ENCODE measurements at places on chromosomes 5 and 9.

DNA sequence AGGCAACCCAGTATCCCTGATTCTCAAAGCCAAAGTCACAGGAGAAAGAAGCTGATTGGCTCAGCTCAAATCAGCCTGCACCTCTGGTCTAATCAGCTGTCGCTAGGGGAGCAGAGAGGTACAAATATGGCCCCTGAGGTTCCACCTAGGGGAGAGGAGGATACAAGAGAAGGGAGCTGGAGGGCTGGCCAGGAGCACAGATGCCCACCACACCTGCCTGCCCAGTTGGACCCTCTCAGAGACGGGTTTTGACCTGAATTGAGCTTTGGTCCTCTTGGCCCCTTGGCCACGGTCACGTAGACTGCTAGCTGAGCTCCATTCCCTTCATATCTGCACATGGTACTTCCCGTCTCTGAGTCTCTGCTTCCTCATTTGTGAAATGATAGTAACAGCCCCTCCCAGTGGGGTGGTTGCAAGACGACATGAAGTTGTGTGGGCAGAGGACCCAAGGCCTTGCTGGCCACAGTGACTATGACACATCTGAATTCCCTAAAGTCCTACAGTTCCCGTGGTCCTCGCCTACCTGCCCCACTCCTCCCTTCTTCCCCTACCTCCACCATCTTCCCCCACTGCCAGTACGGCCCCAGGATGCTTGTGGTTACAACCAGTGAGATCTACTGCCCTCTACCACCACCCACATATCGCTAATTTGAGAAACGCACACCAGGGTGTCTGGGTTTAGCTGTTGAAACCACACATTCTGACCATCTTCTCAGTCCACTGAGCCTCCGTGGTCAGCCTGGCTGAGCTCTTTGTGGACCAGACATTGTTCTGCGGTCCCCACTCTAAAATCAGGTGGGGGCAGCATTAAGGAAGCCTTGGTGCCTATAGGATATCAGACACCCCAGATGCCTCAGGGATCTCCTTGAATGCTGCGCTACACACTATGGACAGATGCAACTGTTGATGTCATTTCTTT lies 60.3 kb upstream of the NEK6 start:
- DNase-seq, result no peak

- no peak for DNase-seq
Measured at GRCh38 chr5:158265931-158266700, 407.2 kb upstream of the CLINT1 start.

DNA sequence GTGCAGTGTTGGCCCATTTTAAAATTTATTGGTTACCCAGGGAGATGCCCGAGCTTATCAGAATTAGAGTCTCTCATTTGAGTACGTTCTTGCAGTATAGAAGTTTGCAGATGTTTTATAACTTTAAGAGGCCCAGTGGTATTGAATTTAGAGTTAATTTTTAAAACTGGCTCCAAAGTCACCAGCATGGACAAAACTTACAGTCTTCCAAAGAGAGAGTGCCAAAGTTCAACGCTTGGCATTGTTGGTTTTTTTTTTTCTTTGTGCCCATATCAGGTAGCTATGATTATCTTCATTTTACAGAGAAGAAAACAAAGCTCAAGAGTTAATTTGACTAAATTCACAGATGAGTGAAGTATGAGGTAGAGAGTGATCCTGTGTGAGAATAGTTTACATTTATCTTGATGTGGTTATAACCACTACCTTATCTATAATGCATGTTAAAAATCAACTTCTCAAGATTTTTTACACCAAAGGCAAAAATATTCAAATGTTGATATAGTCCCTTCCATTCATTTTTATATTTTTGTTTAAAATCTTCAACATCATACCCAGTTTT lies 273.7 kb upstream of the DMRT1 start:
- no peak for DNase-seq

DNA sequence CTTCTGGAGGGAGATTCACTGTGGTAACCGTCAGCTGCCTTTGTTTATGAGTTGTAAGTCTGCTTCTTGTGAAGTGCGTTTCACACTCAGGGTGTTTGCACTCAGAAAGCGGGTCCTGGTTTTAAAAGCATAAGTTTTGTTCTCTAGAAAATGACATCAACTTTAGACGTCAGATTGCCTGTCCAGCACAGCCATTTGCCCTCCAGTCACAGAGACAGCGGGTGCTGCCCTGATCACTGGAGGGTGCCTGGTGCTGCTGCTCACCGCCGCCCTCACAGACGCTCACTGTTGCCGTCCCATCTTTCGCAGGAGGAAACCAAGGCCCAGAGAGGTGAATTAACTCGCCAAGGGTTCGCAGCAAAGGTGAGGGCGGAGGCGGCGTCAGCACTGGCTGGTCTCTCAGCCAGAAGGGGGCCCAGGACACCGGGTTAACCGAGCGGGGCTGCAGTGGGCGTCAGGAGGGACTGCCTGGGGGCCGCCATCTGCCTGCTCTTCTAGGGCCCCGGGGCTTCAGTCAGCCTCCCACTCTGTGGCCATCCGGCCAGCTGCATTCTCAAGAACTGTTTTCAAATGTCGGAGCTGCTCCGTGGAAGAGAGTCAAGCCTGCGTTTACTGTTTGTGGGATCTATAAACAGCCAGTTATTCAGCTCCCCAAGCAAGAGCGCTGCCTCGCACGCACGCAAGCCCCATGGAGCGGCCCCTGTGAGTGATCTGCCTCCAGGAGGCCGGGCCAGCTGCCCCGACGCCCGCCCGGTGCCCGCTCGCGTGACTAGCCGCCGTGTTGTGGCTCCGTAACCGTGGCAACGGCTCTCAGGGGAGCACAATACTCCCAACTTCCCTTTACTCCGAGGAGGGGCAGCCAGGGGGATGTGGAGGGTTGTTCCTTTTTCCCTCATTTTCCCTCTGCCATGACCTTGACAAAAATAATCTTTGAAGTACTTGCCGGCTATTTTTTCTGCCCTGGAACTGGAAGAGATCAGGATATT lies 43.4 kb upstream of the EXOC3 start:
- DNase-seq, result peak; percentile 95

GRCh38 chr9:20722221-20722620 lies 38.2 kb downstream of the FOCAD start:
- DNase-seq, result no peak

GRCh38 chr5:146633323-146633764 lies 117.4 kb upstream of the GPR151 start:
- no peak for DNase-seq

GRCh38 chr5:88304356-88304755 lies 35.7 kb upstream of the TMEM161B start:
- no peak for DNase-seq

- DNase-seq, result no peak
Measured at GRCh38 chr9:21505425-21506179, 23.5 kb upstream of the IFNE start.

DNA sequence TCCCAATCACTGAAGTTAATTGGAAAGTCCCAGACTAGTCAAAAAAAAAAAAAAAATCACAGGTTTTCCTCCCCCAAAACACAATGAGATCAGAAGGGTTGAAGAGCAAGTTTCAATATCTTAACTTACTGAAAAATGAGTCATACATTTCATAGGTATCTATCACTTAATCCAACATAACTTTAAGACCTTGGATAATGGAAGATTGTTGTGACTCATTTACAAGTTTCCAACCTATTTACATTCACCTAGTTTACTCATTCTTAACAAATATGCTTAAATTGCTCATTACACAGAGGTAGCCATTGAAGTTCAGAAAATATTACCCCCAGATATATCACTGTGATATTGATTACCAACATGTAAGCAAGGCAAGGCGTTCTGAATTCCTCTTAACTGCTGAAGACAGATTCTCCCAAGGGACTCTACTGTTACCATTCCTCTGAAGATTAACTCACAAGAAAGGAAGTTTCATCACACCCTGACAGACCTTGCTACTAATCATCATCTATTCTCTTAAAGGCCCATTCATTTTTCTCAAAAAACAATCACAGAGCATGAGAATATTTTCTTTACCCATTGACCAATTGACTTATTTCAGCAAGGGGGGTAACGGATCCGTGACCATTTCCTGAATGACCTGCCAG lies 563.8 kb downstream of the TLE1 start:
- DNase-seq, result no peak

GRCh38 chr9:35994959-35995358 lies 37.0 kb upstream of the OR2S2 start:
- no peak for DNase-seq

- no peak for DNase-seq
Measured at GRCh38 chr9:91116211-91116610, 245.5 kb downstream of the AUH start.

DNA sequence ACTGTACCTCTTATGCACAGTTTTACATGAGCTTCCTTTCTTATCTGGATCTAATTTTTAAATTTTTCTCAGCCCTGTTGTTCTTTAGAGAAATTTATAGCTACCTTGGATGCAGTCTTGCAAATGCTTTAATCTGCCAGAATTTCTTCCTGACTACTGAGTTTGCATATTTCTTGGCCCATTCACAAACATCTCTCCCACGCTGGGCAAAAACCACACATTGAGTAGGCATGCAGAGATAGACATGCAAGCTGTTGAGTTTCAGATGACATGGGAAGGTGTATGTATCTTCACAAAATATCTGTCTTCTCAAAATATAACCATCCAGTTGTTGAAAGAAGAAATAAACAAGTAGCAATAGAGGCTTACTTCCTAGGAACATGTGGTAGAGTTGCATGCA lies 101.2 kb downstream of the PARP8 start:
- no peak for DNase-seq

- DNase-seq, result no peak
Measured at GRCh38 chr9:89817151-89817950, 212.5 kb downstream of the GADD45G start.

DNA sequence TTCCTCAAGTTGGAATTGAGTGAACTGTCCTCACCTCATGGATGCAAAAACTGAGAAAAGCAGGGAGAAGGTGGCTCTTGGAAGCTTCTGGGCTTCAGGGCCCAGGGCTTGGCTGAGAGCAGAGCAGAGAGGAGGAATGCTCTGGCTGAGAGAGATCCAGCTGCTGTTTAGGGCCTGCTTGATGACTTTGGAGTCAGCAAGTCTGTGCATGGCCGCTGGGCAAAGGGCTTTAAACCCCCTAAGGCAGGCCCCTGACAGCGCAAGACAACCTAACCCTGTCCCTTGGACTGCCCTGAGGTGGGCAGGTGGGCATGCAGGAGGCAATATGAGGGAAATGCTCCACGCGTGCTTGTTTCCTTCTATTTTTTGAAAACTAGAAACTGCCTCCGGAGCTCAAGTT lies 8.6 kb downstream of the STC2 start:
- no peak for DNase-seq

DNA sequence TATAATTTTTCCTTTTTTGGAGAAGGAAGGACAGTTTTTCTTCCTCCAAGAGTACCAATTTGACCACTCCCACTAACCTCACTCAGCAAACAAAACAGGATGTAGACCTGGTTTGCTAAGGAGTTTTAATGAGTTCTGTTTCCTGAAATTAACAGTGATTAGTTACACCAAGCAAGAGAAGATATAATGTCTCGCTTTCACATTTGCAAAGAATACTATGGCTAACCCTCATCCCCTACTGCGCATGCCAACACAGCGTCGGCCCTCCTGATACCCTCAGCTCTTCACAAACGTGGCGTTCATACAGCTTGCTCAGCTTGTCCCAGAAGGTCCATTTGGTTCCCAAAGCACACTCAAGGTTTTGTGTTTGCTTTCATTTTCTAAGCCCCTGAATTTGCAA lies 41.9 kb upstream of the IPPK start:
- no peak for DNase-seq

GRCh38 chr5:134223406-134224248 lies 2.2 kb downstream of the PPP2CA start:
- no peak for DNase-seq

DNA sequence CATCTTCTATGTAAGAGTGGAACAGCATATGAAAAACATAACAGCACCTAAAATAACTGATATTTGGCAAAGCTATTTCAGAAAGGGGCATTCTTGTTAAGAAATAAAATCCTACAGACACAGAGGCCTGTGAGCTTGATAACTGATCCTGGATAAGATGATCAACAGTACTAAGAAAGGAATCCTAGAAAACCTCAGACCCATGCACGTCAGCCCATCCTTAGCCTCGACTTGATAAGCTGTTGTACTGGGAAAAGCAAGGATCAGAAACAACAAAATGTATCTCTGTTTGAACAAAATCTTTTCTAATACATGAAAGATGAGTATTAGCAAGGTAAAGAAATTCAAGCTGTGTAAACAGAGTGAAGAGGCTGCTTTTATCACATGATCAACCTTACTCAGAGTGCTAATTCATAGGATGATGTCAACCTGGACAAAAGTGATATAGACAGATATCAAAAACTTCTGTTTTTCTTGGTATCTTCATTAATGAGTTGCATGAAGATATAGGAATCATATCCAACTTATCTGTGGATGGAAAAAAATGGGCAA lies 15.2 kb downstream of the LIFR start:
- no peak for DNase-seq

DNA sequence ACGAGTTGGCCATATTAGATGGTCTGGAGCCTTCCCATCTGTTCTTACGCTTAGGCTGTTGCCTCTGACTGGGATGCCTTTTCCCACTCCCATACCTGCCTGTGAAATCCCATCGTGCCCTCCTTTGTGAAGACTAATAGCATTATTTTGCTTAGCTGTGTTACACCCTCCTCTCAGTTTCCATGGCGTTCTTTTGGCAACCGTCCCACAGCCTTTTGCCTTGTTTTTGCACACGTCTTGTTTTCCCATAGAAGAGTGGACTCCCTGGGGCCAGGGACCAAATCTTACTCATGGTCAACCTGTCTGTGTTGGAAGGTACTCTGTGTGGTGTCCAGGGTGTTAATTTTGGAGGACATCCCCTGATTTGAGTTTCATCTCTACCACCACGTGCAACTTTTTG lies 242.1 kb downstream of the HSPA4 start:
- no peak for DNase-seq

GRCh38 chr5:149264439-149265067 lies 7.1 kb upstream of the AFAP1L1 start:
- DNase-seq, result no peak

DNA sequence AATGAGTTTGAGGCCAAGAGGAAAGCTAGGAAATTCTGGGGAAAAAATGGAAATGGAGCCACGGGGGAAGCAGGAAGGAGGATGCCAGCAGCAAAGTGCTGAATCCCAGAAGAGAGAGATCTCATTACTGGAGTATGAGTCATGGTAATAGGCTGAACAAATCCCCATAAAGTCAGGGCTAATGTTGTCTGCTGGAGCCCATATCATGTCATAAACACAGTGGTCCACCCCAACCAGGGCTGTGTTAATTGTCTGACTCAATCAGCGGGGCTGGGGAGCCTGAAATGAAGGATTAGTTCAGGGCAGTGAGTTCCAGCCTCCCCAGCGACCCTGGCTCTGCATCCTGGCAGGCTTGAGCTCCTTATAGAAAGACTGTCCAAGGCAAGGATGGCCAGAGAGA lies 68.8 kb downstream of the TLR4 start:
- no peak for DNase-seq

Data from amniotic stem cell (primary cell).